ENCODE measurements at places on chromosomes 16 and 17.

GRCh38 chr16:46772463-46772862 is 24.3 kb upstream of the MYLK3 start:
- no peak for DNase-seq

DNA sequence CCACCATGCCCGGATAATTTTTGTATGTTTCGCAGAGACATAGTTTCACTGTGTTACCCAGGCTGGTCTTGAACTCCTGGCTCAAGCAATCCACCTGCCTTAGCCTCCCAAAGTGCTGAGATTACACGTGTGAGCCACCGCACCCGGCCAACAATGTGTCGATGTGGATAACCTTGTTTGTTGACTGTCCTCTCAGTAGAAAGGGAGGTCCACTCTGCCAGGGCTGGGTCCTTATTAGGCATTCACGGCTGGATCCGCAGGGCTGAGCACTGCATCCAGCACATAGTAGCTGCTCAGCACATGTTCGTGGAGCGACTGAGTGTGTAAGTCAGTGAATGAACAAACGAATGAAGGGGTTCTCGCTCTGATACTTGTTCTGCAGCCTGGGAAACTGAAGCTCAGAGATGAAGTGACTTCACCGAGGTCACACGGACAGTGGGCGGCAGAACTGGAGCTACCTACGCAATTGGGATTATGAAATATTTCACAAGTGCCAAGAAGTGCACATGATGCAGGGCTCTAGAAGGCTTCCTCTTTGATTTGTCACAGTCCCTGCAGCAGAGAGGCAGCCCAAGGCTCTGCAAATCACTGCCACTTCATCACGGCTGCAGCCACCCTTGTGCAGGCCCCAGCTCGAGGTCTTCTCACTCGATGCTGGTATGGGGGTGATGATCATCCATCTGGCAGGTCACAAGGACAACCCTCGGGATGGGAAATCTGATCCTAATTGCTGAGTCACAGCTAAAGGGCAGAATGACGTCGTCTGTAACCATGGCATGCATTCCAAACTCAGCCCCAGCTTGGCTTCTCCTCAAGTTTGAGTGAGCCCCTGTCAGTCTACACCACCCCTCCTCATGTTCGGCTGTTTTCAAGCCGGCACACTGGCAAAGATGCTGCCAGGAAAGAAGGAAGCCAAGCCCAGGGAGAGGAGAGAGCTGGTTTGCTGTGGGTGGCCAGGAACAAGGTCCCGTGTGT is 28.0 kb upstream of the SNN start:
- peak; percentile 11 for DNase-seq

DNA sequence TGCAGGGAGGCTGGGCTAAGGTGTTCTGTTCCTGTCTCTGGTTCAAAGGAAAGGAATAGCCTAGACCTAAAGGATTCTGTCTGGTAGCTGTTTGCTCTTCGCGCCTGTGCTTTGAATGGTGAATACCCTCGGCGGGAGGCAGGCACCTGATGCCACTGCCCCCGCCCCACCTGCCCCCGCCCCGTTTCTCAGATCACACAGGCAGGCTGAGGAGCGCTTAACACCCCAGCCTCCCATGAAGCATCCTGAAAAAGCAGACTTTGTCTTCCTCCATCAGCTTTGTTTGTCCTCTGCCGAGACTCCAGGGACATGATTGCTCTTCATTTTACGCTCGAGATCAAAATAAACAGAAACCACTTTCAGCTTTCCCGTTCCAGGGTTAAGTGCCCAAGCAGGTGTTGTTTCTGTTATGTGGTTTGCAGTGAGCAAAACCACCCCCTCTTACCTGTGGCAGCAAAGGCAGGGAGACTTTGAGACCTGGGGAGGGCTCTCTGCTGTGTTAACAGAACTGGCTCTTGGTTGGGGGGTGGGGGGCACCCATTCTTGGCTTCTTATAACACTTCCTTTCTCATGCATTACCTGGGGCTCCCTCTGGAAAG is 452.1 kb downstream of the WWOX start:
- no peak for DNase-seq

- DNase-seq: no peak
Measured at GRCh38 chr17:44188576-44189403, 2.0 kb downstream of the TMUB2 start.

DNA sequence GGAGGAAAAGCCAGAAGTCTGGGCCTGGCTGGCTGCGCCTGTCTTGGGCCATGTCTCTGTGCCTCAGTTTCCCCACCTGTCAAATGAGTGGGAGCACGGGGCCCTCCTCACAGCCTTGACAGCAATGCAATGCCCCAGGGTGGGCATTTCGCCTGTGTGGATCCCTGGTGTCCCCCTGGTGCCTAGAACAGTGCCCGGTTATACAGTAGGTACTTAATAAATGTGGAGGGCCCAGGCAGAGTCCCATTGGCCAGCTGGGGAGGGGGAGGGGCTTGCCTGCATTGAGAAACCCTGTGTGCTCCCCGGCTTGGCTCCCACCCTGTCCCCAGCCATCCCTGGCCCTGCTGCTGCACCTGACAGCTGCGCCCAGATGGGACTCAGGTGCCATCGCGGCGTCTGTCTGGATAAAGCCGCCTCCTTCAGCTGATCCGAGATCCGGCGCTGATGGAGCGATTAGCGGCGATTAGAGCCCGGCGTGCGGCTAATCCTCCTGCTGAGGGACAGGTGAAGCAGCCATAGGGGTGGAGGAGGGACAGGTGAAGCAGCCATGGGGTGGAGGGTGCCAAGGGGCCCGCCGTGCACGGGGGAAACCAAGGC is 12.4 kb downstream of the ZFPM1 start:
- no peak for DNase-seq

- no peak for DNase-seq
Measured at GRCh38 chr16:67022531-67023214, 6.3 kb upstream of the CBFB start.

DNA sequence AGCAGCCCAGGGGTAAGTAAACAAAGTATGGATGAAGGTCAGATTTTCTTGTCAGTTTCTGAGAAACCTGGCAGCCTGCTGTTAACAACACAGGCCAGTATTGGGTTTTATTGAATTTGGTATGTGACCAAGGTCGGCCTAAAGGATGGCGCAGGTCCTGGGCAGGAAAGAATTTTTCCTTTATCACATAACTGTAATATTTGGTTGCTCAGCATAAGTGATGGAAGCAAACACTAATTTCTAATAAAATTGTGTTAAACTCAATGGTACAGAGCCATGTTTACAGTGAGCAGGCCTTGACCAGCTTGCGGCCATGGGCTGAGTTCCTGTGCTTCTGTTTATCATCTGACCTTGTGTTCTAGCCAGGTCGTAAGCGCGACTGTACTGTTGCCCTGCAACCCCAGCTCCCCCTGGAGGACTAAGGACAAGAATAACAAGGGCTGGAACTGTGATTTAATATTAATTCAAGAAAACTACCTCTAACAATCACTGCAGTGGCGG is 10.5 kb downstream of the POLDIP2 start:
- DNase-seq: peak; percentile 13

DNA sequence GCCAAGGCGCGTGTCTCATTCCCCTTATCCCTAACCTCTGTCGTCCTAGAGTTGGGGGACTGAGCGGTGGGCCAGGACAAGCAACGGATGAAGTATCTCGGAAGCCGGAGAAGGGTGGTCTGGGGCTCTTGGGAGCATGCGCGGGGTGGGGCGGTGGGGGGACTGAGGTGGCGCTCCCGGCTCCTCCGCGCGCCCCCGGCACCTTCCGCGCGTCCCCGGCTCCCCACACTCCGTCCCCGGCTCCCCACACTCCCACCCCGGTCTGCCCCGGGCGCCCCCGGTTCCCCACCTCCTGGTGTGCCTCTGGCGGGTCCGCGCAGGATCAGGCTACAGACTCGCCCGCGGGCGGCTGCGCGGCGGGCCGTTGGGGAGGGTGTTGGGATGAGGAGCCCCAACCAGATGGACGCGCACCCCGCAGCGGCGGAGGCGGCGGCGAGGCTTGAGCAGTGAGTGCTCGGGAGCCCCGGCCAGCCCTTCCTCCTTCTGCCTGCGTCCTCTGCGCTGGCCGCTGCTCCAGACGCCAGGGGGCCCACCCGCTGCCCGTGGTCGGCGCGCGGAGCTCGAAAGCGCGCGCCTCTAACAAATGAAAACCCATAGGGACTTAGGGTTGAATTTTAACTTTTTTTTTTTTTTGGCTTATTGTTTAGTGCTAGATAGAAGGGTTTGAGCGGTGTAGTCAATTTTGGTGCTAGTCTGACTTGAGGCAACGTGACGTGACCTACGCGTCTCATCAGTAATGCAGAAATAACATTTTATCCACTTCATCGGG is 5.6 kb upstream of the CRYM start:
- no peak for DNase-seq

DNA sequence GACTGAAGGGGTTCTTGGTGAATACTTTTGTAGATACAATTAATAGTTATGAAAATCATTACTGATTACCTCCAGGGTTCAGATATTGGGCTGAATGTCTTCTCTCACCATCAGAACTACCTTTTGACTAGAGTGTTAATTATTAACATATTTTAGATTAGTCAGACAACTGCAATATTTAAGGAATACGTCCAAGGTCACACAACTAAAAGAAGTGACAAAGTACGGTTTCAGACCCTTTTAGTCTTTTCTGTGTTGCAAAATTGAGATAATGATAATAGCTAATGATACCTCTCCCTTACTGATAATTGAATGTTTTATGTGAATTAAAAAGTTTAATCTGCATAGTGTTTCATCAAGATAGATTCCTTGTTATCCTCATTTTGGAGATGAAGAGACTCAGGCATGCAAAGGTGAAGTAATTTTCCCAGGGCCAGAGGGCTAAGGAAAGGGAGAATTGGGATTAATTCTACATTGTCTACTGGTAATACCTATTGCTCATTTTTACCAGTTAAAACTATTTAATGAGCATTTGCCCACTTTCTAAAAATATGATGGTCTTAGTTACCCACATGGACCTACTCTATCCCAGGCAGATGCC is 107.3 kb downstream of the WWOX start:
- no peak for DNase-seq

- DNase-seq: no peak
Measured at GRCh38 chr16:84953190-84953746, 58.1 kb downstream of the ZDHHC7 start.

- DNase-seq: no peak
Measured at GRCh38 chr17:28086519-28086918, 44.0 kb downstream of the NLK start.

- no peak for DNase-seq
Measured at GRCh38 chr16:66616592-66616991, 12.1 kb downstream of the CMTM3 start.

DNA sequence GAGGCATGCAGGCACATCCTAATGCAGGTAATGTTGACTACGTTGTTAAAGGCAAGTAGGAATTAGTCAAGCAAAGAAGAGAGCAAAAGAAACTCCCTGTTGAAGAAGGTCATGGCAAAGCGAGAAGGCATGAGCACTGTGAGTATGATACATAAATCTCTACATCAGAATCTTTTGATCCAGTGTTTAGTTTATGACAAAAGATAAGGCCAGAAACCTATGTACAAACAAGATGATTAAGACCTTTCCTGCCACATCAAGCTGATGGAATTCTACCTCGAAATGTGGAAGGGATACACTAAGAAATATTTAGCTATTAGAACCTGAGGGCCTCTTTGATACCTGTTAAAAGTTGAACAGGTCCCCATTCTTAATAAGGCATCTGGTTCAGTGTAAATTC is 20.2 kb downstream of the SYCE1L start:
- DNase-seq: no peak

GRCh38 chr16:10308305-10309193 is 77.3 kb upstream of the ATF7IP2 start:
- DNase-seq: no peak

GRCh38 chr16:86103320-86103719 is 204.4 kb downstream of the IRF8 start:
- no peak for DNase-seq

DNA sequence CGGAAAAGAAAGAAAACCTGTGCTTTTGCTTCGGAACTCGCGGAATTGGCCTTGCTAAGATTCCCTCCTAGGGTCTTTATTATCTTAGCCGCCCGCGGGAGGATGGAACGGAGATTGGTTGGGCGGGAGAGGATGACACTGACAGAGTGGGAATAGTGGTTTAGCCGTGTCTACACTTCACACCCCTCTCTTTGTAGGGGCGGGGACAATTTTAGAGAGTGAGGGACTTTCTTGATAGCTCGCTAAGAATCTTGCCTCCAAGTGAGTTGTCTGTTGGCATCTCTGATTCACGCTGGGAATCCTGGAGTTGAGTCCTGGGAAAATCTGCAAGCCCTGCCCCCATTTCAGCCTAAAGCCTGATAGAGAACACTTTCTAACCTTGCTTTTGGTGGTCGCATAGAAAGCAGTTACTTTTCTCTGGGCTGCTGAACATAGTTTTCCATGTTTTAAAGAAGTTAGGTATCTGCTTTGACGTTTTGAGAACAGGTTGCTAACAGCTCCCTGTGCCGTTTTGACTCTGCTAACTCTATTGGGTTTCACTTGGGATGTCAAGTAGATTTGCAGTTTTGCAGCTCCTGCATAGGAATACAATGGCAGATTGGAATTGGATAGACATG is 697 bp downstream of the NOL11 start:
- DNase-seq: peak; percentile 49

GRCh38 chr17:6574687-6575595 is 18.6 kb upstream of the PITPNM3 start:
- peak; percentile 35 for DNase-seq

DNA sequence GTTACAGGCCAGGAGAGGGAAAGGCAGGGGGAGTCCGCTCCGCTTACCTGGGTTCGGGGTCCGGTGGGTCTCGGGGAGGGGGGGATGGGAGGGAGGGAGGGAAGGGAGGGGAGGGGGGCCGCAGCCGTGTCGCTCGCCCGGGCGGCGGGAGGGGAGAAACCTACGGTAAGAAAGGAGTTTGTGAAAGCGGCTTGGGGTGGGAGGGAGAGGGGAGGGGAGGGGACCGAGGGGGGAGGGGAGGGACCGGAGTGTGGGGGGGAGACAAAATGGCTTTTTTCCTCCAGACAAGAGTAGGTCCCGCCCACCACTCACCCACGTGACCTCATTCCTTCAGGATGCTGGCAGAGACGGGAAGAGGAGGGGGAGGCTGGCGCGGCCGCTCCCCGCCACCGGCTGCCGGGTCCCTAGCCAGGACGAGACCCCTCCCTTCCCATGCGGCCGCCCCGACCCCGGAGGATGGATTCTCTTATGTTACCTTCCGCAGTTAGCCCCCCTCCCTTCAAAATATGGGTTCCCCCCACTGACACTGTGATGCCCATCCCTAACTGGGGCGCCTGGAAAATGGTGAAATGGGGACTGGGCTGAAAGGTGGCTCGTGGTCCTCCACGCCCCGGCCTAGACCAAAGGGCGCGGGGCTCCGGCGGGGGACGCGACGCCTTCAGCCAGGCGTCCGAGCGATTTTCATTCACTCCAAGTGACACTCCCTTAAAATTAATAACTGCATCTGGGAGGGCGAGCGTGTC is at the start of gene PCGF2:
Gene PCGF2, minus strand, starts transcription at position 188 of the 743 bp plus-strand sequence. CDS start 7,934 bp downstream, outside the sequence.
- no peak for DNase-seq

GRCh38 chr16:57575468-57576277 is 33.2 kb downstream of the ADGRG5 start:
- no peak for DNase-seq

DNA sequence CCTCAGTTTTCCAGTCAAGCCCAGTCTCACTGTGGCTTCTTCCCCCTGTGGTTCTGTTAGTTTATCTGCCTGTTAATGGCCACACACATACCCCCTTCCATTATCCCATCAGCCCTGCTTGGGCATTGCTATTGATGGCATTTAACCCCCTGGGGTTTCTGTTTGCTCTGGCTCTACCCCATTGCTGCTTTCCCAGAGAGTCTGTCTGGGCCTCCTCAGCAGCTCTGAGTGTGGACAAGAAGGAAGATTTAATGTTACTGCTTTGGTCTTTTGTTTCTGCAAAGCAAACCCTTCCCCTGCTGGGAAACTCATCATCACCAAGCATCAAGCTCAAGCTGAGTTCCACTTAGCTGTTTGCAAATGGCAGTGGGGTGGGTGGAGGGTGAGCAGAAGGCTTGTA is 162.7 kb downstream of the CCT6B start:
- no peak for DNase-seq
